NCI-H2107 (cell line): ENCODE measurements at places on chromosomes 3 and 15.

DNA sequence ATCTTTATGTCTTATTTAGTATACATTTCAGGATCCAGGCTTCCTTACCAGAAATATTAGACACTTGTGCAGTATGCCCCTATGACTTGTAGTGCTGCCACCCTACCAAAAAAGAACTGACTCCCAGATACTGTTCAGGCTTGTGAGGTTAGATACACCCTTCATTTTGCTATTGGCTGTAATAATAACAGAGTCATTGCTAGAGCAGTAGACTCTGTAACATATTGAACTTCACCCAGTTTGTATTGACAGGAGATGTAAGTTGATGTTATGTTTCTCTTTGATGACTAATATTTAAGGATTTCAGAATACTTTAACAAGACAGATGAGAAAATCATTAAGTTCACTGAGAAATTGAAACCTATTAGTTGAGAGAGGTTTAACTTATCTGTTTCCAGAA lies 32.9 kb downstream of the RNF111 start:
- no peak for DNase-seq

DNA sequence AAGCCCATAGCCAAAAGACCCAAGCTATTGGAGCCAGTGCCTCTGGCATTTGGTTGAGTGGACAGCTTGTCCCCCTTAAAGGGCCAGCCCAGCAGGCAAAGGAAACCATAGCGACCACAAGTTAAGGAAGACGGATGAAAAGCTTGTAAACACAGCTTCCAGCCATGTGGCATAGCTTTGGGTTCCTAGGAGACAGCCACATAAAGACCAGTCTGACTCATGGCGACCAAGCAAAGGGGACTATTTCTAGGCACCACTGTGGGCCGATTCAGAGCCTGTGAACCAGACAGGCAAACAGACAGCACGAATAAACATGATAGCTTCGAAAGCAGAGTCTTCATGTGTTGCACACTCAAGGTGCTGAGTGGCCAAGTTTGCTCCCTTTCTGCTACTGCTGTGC lies 30.5 kb upstream of the SRGAP3 start:
- no peak for DNase-seq

- DNase-seq, result no peak
These were observed 28.4 kb downstream of the ANKRD28 start for GRCh38 chr3:15769256-15769915.

- DNase-seq, result no peak
These were observed 22.0 kb downstream of the TMPRSS7 start for GRCh38 chr3:112056451-112056929.

DNA sequence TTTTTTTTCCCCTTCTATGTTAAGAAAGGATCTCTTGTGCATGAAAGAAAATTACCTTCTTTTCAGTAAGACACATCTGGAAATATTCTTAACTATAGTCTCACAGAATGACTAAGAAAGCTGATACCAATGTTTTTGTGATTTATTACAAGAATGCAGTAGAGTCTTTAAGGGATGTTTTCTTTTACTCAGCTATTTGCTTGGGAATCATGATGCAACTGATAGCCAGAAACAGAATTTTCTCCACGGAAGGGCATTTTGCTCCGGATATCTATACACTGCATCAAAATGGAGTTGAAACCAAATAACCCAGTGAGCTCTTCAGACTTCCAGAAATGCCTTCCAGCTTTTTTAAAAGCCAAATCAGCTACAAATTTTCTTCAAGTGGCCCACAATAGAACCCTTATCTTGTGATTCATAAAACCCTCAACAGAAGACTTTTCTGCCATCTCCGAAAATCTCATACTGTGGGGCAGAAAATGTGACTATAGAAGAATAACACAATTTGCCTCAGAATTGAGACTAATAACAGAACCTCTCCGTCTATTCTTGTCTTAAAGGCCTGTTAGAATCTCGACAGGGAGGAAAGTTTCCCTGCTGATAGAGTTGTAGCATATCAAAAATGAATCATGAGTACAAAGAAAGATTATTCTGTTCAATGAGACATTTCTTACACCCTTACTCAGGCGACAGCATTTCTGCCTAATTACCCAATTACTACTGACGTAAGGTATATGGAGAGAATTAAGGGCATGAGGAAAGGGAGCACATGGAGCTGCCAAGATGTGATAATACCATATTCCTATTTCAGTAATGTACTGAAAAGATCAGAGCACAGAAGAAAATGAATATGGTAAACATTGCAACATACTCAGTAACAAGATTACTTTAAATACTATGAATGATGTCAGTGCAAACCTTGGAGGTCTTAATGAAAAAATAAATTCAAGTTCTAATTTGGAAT lies 900.1 kb downstream of the ROBO1 start:
- no peak for DNase-seq

DNA sequence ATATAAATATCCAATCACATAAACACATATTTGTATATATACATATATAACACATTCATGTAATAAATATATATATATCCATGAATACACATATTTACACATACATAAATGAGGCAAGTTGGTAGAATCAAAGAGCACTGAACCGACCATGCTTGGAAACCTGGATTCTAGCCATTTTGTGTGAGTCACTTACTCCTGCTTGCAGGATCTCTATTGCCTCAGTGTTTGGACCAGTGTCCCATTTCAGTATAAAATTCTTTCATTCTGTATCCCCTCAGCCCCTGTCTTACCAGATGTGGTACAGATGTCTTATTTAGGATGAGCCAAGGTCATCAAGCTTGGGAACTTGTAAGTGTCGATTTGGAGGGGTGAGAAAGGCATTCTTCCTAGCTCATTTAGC lies 391.4 kb upstream of the FRG2C start:
- DNase-seq, result no peak

DNA sequence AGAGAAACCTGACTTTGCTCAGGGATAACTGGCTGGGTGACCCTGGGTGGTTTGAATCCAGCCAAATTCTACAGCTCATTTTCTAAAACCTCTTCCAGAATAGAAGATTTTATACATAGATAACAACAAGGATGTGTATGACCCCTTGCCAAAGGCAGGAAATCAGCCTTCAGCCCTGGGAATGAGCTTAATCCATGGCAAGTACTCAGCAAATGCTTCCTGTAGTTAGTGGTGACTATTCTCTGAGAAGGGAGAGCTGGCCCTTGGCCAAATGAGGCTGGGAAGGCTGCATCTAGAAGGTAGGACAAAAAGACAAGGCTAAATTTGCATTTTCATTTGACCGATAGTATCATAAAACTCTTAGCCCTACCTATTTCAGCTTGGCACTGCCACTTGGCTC lies 4.6 kb upstream of the HACD3 start:
- DNase-seq, result no peak

DNA sequence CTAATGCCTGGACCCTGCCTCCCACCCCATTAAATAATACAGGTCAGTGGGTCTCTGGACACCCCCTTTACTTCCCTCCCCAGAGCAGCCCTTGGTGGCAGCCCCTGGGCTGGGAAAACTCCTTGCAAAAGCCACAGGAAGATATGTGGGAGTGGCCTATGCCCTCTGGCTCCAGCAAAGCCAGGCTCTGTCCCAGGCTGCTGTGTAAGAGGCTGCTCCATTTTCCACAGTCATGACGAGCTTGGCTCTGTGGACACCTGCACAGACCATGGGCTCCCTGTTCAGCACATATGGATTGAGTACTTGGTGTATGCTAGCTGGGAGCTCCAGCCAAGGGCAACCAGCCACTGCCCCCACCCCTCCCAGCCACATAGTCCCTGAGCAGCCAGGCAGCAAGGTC lies 13.0 kb downstream of the CACNA2D2 start:
- no peak for DNase-seq

GRCh38 chr15:37102305-37103162 lies 2.2 kb upstream of the MEIS2 start:
- DNase-seq, result no peak
